ENCODE measurements at places on chromosomes 11 and 22.

DNA sequence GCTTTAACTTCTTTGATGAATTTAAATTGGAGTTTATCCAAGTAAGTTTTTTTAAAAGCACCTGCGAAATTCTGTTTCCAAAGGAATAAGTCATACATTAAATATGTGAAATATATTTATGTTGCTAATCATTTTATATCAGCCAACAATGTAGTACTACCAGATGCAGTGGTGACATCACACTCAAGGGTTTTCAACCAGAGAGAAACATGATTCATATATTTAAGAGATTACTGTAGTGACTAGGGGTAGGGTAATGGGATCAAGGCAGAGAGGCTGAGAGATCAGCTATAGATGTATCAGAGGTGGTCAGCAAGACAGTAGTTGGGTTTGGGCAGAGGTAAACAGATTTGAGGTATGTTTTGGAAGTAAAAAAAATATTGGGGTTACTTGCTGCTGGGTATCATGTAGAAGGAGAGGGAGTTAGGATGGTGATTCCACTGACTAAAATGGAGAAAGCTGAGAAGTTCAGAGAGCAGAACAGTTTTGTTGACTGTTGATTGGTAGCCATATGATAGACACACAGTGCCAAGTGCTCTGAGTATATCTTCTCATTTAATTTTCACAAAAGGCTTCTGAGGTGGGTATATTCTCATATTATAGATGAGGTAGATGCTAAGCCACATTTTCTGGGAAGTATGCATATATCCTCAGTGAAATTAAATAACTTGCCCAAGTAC, 39.4 kb downstream of the CEP57 start:
- DNase-seq, result no peak

GRCh38 chr11:78150346-78150745, 10.9 kb upstream of the ALG8 start:
- no peak for DNase-seq

DNA sequence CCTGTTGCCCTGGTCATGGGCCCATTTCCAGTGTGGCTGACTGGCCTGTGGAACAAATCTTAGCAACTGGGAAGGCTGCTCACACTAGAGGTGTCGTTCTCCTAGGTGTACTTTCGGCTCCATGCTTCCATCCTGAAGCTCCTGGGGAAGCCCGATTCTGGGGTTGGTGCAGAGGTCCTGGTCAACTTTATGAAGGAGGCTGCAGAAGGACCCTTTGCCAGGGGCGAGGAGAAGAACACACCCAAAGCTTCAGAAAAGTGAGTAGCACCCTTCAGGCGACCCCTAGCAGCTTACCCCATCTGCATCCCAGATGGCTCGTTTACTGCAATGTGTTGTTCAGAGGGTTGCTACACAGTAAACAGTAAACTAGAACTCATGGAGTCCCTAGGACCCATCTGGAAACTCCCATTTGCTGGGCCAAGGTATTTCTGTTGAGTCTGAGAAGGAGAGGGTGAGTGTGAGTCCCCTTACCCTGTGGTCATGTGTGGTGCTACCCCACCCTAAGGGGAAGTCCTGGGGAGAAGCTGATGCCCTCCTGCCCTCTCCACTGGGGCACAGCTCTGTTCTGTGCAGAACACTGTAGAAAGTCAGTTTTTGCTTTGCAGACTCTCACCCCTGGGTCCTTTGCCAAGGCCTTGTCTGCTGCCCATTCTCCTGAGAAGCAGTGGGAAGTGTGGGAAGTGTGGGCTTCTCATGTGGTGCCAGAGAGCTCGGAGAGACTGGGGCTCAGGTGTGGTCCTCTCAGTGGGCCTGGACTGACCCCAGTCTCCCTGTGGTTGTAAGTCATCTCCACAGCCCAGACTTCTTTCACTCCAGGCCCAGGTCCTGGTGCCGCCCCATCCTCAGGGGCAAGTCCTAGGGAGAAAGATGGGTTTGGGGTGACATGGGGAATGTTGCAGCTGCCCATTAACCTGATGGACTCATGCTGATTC, 85.0 kb downstream of the CABIN1 start:
- no peak for DNase-seq

DNA sequence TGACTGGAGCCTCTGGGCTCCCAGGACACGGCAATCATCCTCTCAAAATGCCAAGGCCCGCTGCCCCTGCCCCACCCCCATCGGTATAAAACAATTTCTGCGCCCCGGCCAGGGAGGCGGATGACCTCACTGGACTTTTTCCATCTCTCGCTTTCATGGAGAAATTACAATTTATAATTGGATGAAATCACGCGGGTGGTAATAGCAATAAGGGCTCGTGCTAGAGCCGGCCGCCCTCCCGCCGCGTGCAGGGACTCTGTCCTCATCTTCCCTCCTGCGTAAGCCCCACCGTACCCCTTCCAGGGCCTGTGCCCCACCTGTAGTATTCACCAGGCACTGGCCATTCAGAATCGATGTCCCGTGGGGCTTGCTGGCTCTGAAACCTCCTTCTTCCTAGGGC, 64.5 kb downstream of the MACROD1 start:
- DNase-seq, result no peak

- DNase-seq, result no peak
Measured at GRCh38 chr11:123325533-123325932, 104.5 kb upstream of the GRAMD1B start.

- DNase-seq, result no peak
Measured at GRCh38 chr11:3052109-3052479, 5.1 kb downstream of the CARS1 start.

DNA sequence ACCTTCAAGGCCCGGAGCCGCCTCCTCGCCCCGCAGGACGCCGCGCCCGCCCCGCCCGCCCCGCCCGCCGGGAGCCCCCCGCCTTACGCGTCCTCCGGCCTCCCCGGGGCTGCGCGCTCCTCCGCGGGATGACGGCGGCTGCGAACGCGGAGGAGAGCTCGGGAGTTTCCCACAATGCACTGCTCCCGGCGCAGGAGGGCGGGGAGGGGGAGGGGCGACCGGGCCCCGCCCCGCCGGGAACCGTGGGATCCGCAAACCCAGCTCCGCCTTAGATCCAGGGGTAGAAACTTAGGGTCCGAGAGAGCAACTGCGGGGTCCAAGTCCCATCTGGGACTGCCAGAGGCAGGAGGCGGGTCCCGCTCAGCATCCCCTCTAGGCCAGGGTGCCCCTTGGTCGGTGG, at the start of gene CEND1:
CEND1 (minus strand) TSS at position 148 of the 400 bp plus-strand sequence. CDS start 1,514 bp downstream, outside the sequence.
- peak; percentile 28 for DNase-seq

GRCh38 chr11:85798361-85798760, 12.6 kb downstream of the SYTL2 start:
- DNase-seq, result no peak

GRCh38 chr11:125542709-125543108, 26.6 kb upstream of the EI24 start:
- DNase-seq, result no peak

Data from CD4-positive, alpha-beta T cell treated with Interleukin-2 at 100 ng/mL for 4 hours (primary cell).